Naive B cell (primary cell): ENCODE measurements at places on chromosomes 11 and 22. TPM values are rescaled to one million over a fixed set of nuclear protein-coding genes. Genes with fewer than 3 reads are reported as not detected.

DNA sequence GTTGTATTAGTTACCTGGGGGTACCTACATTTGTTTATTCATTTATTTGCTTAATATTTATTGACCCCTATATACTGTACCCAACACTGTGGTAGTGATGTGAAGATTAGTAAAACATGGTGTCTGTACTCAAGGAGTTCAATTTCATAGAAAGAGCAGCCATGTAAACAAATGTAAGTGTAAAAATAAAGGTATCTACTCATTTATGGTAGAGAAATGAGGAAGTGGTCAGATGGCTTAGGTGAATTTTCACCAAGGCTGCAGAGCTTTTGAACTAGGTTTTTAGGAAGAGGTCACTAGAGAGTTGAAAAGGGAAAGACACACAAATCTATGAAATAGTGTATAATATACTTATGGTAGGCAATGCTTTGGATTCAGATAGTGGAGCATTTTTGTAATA is 11.1 kb downstream of the CTR9 start:
- peak overlapping the region; percentile 3 for H3K4me3 ChIP-seq
- no peaks in the 10 kb centered on the region for H3K27me3 ChIP-seq

The PACSIN2 gene
- 43.4 TPM for polyA plus RNA-seq

- no peaks in the 10 kb centered on the region for H3K36me3 ChIP-seq
- no peaks in the 10 kb centered on the region for H3K4me1 ChIP-seq
- no peak overlapping the region for H3K27ac ChIP-seq
These were observed 25.8 kb upstream of the LMO1 start for GRCh38 chr11:8289492-8289918.

- no peak for DNase-seq
- H3K27ac ChIP-seq: no peak overlapping the region
- H3K4me3 ChIP-seq: no peak overlapping the region
- H3K27me3 ChIP-seq: no peaks in the 10 kb centered on the region
- no peaks in the 10 kb centered on the region for H3K36me3 ChIP-seq
These were observed 142.3 kb upstream of the MTNR1B start for GRCh38 chr11:92827132-92827531.

DNA sequence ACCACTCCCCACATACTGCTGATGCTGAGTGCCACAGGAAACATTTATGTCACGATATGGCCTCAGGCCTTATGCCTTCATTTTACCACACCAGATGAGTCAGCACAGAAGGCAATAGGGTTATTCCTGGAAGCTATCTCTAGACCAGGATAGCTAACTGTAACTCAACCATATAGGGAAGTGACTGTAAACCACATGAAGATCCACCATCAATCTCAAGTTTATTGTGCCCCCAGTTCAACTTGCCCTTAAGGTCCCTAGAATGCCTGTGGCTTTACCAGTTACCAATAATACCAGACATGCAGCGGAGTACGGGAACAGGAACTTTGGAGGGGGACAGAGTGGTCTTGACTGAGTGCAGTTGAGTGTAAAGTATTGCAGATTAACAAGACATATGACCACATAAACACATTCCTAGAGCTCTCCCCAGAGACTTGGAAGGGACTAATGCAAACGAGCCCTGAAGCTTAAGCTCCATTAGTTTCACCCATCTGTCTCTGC is 180.9 kb downstream of the KIF18A start:
- no peak overlapping the region for H3K27ac ChIP-seq
- H3K4me1 ChIP-seq: no peaks in the 10 kb centered on the region
- no peaks in the 10 kb centered on the region for H3K36me3 ChIP-seq
- H3K4me3 ChIP-seq: no peak overlapping the region
- no peaks in the 10 kb centered on the region for H3K27me3 ChIP-seq

- peaks cover 24% of the 10 kb centered on the region for H3K27me3 ChIP-seq
- H3K4me1 ChIP-seq: no peaks in the 10 kb centered on the region
- H3K4me3 ChIP-seq: no peak overlapping the region
These were observed 106.2 kb downstream of the LRRC32 start for GRCh38 chr11:76564364-76564763.

DNA sequence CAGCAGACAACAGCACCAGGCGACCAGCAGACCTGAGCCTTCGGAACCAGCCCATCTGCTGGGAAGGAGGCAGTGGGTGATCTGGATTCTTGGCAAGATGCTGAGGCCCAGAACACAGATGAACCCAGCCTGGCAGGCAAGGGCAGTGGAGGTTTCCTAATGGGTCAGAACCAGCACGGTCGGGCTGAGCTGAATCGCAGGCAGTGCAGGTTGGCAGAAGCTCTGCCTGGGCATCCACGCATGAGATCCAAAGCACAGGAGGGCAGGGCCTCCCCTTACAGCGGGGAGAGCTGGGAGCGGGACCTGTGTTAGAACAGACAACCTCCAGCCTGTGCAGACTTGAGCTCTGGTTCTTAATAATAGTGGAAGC is 47.5 kb downstream of the DSCAML1 start:
- DNase-seq: no peak
- peaks cover 36% of the 10 kb centered on the region for H3K27me3 ChIP-seq
- no peak overlapping the region for H3K27ac ChIP-seq

DNA sequence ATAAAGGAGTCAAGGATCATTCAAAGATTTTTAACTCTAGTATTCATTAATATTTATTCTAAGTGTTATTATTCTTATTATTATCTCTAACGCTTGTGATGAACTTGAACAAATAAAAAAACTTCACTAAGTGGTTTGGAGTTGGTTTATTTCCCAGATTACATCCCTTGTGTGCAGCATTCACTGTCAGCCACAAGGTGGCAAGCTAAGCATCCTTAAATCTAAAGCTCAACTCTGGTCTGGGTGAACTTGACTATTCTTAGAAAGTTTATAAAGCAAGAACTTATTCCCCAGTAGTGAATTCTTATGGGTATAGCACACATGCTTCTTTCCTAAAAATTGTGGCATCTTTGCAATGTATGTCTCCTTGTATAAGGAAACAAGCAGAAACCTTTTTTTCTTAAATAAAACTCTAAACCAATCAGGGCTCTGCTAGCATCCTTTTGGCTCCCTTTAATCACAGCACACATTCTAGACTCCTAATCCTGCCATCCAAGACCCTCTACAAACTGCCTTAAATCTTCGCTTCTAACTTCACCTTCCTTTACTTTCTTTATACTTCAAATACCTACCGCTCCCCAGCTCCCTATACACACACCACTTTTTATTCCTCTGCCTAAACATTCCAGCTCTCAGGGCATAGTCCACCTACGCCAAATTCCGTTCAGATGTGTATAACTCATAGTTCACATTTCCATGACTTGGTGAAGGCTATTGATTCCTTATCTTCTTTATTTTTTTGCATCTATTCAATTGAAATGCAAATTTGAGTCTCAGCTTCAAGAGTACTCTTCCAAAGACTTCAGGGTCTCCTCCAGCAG is 1068.8 kb downstream of the DLG2 start:
- no peaks in the 10 kb centered on the region for H3K4me1 ChIP-seq
- H3K36me3 ChIP-seq: no peaks in the 10 kb centered on the region
- no peaks in the 10 kb centered on the region for H3K27me3 ChIP-seq

GRCh38 chr11:74849525-74850391 is 99.1 kb downstream of the XRRA1 start:
- no peak overlapping the region for H3K27ac ChIP-seq
- DNase-seq: no peak
- peaks cover 11% of the 10 kb centered on the region for H3K4me1 ChIP-seq
- peaks cover 40% of the 10 kb centered on the region for H3K36me3 ChIP-seq

- no peak overlapping the region for H3K4me3 ChIP-seq
- no peak for DNase-seq
- H3K27me3 ChIP-seq: no peaks in the 10 kb centered on the region
- peak overlapping the region; percentile 46 for H3K27ac ChIP-seq
- H3K4me1 ChIP-seq: peaks cover 34% of the 10 kb centered on the region
These were observed 27.8 kb upstream of the MYH9 start for GRCh38 chr22:36415415-36416168.

The ACAD8 gene
- 13.2 TPM for polyA plus RNA-seq

- DNase-seq: peak; percentile 69
- peak overlapping the region; percentile 98 for H3K27ac ChIP-seq
- peaks cover 85% of the 10 kb centered on the region for H3K4me1 ChIP-seq
- no peaks in the 10 kb centered on the region for H3K27me3 ChIP-seq
- no peaks in the 10 kb centered on the region for H3K36me3 ChIP-seq
These were observed 9.8 kb downstream of the RELT start for GRCh38 chr11:73386016-73386415.

The SLC5A12 gene
- not detected for polyA plus RNA-seq

DNA sequence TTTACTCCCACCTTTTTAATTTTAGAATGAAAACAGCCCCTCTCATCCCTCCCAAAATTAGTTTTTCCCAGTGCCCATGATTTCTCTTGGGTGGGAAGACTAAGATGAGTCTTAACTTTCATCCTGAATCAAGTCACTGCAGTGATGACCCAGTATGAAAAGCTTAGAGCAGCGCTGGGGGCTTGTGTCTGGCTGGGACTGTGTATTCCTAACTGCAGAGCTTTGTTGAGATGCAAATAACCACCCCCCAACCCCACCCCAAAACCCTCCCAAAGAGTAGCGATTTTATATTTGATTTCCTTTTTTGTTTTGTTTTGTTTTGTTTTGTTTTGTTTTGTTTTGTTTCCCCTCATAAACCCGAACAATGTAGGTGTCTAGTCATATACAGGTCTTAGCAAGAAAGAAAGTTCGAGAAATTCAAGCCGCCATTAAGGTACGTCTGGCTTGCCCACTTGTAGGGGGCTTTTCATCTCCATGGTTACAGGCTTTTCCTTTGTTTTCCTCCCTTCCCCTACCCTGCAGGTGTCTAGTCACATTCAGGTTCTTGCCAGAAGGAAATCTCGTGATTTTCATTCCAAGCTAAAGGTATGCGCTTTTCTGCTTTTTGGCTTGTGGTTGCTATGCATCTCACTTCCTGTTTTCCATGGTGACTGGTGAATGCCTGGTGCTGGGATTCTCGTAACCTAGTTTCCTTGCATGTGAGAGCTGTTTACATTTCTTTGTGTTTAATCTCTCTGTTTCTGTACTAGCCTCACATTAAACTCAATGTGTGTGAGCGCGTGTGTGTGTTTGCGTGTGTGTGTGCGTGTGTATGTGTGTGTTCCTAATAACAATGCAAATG is 144.6 kb upstream of the RASSF10 start:
- peaks cover 5% of the 10 kb centered on the region for H3K4me1 ChIP-seq
- no peak overlapping the region for H3K27ac ChIP-seq
- no peaks in the 10 kb centered on the region for H3K36me3 ChIP-seq
- peaks cover 23% of the 10 kb centered on the region for H3K27me3 ChIP-seq
- H3K4me3 ChIP-seq: no peak overlapping the region
- DNase-seq: no peak
